ENCODE measurements at places on chromosomes 12 and 14. TPM values are rescaled to one million over a fixed set of nuclear protein-coding genes. Genes with fewer than 3 reads are reported as not detected.

Gene SYNE2
- 30.9 TPM for total RNA-seq

Gene LIN7A
- not detected for total RNA-seq

Gene GLT1D1
- total RNA-seq = 0.27 TPM

Gene ASCL1
- total RNA-seq = not detected

Gene CCNB1IP1
- 70.5 TPM for total RNA-seq

Gene PRB2
- total RNA-seq = not detected

DNA sequence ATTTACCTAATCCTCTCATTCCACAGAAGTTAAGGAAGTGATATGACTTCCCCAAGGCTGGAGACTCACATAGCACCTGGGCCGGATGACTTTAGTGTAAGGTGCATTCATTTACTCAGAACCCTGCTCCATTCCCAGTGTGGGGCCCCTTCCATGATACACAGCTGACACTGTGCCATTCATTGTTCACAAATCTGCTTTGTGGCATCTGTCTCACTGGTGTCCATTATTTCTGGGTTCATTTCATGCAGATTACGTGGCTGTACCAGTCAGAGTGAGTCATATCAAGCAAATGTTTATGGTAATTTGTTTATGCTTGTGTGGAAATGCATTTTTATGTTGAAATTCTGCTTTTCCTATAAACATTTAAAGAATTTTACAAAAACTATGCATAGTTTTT, 5.2 kb downstream of the ANO4 start:
- no peak for DNase-seq

- no peak for DNase-seq
These were observed 327.7 kb downstream of the BMP4 start for GRCh38 chr14:53628732-53629430.

GRCh38 chr12:122749569-122750332, 2.9 kb upstream of the DENR start:
- DNase-seq = no peak

DNA sequence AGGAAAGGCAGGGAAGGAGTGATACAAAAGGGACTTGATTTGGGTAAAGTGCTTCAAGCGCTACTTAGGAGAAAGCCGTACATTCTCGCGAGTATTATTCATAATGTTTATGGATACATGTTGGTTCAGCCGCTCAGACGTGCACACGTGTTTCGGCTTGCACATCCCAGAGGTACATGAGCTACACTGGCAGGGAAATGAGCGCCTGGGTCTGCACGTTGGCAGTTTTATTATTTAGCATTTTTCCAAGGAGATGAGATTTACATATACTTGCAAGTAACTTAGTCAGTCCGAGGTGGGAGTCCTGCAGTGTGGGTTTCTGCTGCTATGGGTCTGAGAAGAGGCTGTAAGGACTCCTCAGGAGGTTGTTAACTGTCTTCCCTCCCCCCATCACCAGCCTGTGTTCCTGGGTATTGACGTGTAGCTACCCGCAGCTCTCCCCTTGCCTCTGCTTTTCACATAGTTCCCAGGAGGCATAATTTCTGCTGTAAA, 1.5 kb downstream of the PRKCH start:
- DNase-seq = no peak

DNA sequence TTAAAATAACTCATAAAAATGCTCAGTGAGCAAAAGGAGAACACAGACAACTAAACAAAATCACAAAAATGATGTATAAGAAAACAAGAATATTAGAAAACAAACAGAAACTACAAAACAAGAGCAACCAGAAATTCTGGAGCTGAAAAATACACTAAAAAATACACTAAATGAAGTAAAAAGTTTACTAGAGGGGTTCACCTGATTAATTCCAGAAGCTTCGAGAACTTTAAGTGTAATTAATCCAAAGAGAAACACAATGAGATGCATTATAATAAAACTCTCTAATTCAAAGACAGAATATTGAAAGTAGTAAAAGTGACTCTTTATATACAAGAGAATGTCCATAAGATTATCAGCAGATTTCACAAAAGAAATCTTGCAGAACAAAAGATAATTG, 558.4 kb downstream of the CCER1 start:
- no peak for DNase-seq

DNA sequence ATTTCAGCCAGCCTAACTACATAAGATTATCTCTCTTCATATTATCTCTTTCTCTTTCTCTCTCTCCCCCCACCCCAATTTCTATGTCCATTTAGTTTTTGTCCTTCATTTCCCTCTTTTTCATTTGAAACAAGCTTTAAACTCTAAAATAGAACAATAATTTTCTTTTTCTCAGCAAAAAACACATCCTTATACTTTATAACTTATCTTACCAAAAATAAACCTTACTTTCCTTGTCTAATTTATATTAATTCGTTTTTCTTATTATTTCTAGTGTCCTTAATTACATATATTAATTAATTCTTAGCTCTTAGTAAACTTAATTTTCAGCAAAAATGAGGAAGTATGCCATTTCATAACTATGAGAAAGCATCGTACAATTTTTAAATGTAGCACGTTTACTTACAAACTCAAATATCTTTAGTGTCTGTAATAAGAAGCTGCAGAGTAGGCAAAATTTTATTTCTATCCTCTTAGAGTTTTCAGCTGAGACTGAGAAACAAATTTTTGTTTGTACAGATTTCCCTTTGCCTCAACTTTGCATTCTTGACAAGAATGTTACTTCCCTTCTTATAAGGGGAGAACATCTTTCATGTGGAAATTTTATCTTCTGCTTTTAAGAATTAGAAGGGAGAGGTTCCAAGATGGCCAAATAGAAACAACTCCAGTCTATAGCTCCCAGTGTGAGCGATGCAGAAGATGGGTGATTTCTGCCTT, 65.1 kb upstream of the ST8SIA1 start:
- DNase-seq = no peak

GRCh38 chr12:13175499-13175898, 21.0 kb upstream of the EMP1 start:
- DNase-seq = no peak

DNA sequence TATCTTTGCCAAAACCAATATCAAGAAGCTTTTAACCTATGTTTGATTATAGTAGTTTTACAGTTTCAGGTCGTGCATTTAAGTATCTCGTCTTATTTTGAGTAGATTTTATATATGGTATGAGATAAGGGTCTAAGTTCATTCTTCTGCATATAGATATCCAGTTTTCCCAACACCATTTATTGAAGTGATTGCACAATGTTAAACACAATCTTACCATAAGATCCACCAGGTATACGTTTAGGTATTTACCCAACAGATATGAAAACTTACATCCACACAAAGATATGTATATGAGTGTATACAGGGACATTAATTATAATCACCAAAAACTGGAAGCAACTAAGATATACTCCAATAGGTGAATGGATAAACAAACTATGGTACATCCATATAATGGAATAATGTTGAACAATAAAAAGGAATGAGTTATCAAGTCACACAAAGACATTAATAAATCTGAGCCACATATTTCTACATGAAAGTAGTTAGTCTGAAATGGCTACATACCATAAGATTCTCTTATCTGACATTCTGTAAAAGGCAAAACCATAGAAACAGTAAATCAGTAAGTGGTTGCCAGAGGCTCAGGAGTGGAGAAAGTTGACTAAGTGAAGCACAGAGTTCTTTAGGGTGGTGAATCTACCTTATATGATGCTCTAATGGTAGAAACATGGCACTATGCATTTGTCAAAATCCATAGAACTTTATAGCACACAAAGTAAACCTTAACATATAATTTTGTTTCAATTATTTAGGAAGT, 222.6 kb downstream of the NUAK1 start:
- DNase-seq = no peak

DNA sequence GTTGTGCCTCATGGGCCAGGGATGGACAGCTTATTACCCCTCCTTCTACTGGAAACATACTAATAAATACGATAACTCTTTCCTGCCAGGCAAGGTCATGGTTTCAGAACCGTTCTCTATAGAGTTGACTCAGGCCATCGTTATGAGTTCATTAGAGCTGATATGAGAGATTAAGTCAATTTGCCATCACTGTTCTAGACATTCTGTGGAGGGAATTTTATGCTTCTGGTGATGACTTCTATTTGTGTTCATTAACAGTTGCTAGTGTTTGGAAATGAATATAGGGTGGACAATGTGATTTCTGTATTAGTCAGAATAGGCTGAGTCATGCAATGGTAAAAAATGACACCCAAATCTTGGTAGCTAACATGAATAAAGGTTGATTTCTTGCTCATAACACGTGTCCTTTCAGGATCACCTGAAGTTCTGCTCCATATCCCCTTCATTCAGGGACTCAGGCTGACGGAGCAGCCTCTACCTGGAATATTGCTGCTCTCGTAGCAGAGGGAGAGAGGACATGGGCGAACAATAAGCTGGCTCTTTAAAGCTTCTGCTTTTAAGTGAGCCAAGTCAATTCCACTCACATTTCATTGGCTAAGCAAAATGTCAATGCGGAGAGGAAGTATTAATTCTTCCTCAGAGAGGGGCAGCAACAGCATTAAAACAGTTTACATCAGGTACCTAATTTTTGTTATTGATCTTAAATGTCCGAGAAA, 18.5 kb upstream of the TBPL2 start:
- DNase-seq = no peak

- DNase-seq = no peak
These were observed 278.2 kb downstream of the FOXN3 start for GRCh38 chr14:89138846-89139245.

GRCh38 chr12:68119724-68120211, 39.8 kb downstream of the IFNG start:
- DNase-seq = peak; percentile 70

GRCh38 chr14:52129721-52130120, 60.9 kb upstream of the NID2 start:
- DNase-seq = no peak

GRCh38 chr14:101288436-101289229, 272.7 kb upstream of the DIO3 start:
- DNase-seq = no peak

Data from activated naive CD8-positive, alpha-beta T cell treated with anti-CD3 and anti-CD28 coated beads for 36 hours (primary cell).